Kidney (tissue), 22 donors: ENCODE measurements at places on chromosomes 2 and 18. TPM values are rescaled to one million over a fixed set of nuclear protein-coding genes. Genes with fewer than 3 reads are reported as not detected.

GRCh38 chr18:41126541-41127235 is 828.3 kb upstream of the PIK3C3 start:
- no peak for DNase-seq

DNA sequence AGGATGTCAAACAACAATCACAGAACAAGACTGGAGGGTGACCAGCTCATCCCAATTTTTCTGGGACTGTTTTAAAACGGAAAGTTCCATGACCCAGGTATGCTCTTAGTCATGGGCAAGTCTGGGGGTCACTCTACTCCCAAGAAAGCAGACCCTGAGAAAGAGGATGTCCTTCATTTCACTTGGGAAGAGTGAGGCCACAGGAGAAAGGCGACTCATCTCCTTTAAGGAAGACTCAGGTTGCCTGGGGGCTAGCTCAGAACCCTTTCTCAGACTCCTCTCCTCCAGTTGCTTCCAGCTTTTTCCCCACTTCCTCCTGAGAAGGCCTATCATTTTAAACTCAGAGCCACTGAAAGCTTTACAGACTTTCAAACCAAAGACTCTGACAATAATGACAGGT is 9.3 kb downstream of the RNF152 start:
- no peak for DNase-seq

GRCh38 chr2:204550751-204551511 is 5.7 kb downstream of the PARD3B start:
- DNase-seq: no peak

DNA sequence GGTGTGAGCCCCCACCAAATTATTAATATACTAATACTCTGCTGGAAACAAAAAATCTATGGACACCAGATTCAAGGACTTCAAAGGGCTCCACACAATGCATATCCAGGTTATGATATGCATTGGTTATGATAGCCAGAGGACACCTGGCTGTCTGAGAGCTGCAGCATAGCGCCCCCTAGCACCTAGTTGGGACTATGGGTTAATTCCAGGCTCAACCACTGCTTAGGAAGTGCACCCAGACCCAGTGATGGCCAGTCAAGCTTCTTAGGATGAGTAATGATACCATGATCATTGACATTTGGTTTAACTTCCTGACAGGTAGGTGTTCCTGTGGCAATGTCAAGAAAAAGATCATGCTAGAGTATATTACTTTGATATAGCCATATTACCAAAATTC is 3.8 kb upstream of the FRZB start:
- DNase-seq: peak; percentile 30

DNA sequence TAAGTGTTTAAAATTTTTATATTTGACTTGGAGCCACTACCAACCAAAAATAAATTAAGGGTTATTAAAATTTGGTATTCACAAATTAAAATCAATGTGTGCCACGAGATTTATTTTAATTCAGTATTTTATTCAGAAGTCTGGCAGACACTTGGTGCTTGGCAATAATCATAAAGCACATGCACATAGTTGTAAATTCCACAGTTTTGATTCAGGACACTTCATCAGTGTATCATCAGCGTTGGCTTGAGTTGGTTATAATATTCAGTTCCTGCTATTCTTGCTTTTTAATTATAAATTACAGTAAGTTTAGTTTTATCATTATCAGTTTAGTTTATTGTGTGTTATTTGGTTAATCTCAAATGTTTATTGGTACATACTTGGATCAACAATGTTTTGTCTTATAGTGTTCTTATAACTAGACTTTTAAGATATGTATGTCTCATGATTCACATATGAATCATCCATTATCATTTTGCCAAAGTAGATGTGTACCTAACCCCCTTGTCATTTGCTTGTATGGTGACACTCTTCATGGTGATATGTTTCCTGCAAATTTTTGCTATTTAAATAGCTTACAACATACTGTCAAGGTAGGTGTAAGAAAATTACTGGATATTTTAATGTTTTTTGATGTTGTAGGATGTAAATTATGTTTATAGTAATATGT is 237.9 kb downstream of the BABAM2 start:
- DNase-seq: no peak

GRCh38 chr2:178304333-178304732 is 110.0 kb downstream of the OSBPL6 start:
- no peak for DNase-seq

GRCh38 chr2:171154348-171154747 is 6.3 kb downstream of the TLK1 start:
- DNase-seq: no peak

GRCh38 chr2:68366083-68366560 is 1.0 kb downstream of the PLEK start:
- no peak for DNase-seq

GRCh38 chr2:201353116-201353515 is 4.0 kb downstream of the FLACC1 start:
- no peak for DNase-seq

- DNase-seq: no peak
These were observed 65.8 kb upstream of the IGFBP5 start for GRCh38 chr2:216761133-216761532.

- no peak for DNase-seq
These were observed 18.2 kb downstream of the CYBRD1 start for GRCh38 chr2:171540437-171540836.

DNA sequence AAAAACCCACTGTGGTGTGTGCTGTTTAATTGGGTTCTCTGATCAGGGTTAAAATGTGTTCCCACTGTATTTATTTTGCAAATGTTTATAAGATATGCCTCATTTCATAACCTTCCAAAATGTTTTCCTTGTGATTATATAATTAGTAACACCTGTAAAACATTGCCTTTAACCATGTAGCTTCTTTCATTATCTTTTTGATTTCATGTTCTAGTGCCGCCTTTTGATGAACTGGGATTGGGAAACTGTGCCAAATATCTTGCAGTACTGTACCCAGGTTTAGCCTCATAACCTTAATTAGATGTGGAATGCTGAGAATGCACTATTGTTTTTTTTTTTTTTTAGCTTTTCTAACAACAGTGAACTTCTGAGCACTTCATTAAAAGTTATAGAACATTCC is 96.9 kb downstream of the TANC1 start:
- DNase-seq: no peak

GRCh38 chr2:98172150-98172765 is 85.3 kb downstream of the VWA3B start:
- no peak for DNase-seq

DNA sequence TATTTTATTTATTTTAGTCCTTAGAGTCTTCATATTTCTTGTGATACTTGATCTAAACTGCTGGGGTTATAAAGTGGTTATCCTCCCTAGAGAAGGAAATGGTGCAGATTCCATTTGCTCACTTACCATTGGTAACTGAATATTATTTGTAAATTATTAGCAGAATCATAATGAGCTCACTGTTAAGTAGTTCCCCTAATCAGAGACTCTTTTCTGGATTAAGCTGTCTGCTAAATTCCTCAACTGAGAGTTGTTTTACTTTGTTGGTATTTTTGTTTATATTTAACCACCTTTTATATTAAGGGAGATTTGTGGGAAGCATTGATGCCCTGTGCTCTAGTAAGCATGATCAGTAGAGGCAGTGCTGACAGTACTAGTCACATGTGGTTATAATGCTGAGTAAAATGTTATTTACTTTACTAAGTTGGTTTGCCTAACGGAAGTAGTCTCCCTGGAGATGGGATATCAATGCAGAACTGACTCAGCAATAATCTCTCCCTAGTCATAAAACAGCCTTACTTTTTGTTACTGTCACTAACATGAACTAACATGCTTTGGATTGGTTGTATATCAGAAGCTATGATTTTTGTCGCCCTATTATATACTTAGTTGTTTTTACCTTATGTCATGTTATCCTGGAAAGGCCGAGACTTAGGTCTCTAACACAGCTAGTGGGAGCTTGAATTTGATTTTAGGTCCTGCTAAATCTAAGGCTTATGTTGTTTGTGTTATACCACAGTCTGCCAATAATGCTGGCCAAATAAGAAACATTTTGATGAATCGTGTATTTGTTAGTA is 166.7 kb downstream of the MCFD2 start:
- no peak for DNase-seq

DNA sequence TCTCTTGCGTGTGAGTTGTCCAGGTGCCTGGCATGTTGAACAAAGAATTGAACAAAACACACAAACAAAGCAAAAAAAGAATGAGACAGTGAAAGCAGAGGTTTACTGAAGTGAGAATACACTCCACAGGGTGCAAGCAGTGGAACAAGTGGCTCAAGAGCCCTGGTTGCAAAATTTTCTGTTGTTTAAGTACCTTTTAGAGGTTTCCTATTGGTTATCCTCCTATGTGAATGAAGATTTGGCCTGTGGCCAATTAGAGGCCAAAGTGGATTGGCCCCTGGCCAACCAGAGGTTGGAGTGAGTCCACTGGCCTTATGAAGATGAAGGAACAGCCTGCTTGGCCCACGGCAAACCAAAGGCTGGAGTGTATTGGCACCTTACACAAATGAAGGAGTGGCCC is 1188.5 kb upstream of the NRXN1 start:
- DNase-seq: no peak

Gene ALPP
- not detected for total RNA-seq

Gene CENPA
- total RNA-seq: 0.63 TPM

Gene TMEFF2
- total RNA-seq: not detected

Gene DNAH6
- total RNA-seq: 4.6 TPM

Gene MAL
- 477 TPM for total RNA-seq

Gene POTEC
- total RNA-seq: not detected

Gene CDH20
- total RNA-seq: 0.16 TPM
